AG09319 (cell line): ENCODE measurements at places on chromosomes 6 and 20.

DNA sequence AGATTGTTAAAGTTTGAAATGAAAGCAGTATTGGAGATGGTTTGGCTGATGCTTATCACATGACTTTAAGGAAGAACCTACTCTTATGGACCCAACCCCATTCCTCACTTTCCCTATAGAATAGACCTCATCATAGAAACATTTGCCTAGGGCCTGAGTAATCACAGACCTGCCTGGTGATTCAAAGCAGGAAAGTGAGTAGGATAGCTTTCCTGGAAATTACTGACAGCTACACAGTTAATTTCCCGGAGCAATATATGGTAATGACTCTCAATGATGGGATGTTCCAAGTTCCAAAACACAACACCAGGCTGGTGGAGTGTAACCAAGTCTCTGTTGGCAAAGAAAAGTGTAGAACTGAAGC lies 233.8 kb downstream of the SIM1 start:
- no peak for DNase-seq

GRCh38 chr6:163797296-163797845 lies 382.9 kb downstream of the QKI start:
- no peak for DNase-seq

DNA sequence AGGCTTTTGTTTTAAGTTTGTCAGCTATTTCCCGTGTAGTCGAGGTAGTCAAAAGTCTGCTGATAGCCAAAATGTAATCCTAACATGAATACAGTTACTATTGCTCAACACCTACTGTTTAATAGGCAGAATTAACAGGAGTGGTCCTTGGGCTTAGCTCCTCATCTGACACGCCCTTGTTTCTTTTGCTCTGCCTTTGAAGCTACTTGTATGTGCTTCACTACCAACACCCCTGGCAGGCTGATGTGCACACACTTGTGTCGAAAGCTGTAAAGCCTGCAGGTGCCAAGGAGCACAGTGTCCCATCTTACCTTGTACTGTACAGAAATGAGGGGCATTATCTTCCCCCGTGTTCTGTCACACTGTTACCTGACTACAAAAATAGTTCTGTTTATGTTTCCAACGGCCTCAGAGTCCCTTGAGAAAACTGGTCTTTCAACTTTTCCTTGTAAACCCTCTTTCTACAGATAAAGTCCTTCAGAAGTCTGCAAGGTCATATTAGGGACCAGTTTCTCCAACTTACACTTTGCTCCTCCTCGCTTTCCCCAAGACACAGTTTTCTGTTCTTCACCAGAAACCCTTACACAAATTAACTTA lies 9.3 kb downstream of the SDHAF4 start:
- no peak for DNase-seq

- DNase-seq = no peak
Observed at GRCh38 chr6:44868335-44868668, 459.8 kb upstream of the RUNX2 start.

GRCh38 chr6:69084746-69085335 lies 449.8 kb downstream of the ADGRB3 start:
- DNase-seq = no peak

DNA sequence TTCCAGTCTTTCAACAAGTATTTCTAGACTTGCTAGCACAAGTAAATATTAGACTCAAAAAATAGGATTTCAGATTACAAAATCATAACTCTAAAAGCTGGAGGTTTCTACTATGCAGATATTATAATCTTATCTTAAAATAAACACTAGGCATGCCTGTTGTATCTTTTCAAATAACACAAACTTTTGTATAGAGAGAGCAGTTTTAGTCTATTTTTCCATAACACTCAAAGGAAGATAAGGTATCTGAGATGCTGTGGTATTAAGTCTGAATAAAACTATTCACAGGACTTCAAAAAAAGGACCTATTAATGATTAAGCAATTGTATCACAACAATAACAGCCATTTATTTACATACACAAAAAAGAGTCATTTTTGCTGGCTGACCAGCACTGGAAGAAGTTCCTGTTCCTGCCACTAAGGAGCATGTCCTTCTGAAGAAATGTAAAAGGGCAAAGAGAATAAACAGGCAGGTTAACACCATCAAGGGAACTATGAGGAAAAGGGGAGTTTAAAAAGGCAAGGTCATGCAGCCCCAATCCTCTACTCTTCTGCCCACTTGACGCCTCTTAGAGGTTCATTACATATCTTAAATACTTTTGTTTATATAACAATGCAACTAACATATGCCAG lies 39.4 kb downstream of the REPS1 start:
- DNase-seq = no peak

DNA sequence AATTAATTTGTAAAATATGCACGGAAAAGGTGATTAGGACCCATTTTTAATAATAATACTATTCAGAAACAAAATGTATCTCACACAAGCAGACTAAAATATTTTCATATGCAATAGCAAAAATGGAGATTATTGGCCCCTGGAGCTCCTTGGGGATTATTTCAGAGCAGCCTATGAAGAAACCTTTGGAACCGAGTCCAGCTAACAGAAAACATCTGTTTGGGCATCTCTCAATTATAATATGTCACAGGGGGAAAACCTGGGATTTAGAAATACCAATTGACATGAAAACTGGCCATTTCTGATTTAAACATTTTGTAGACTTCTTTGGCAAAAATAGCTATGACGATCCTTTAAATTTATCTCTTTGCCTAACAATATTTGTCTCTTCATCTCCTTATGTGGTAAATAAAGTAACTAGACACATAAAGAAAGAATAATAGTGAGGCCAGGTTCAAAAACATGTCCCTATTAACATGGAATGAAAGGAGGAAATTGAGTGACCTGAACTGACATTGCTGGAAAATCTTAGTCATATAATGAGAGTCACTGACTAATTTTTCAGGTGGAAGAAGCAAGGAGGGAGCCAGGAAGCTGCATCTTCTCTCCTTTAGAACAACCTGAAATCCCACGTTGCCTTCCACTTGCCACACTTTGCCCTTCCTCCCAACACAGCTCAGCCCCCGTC lies 199.0 kb downstream of the SOD2 start:
- DNase-seq = no peak

GRCh38 chr6:161227004-161227960 lies 46.6 kb downstream of the AGPAT4 start:
- DNase-seq = no peak

GRCh38 chr6:107614828-107615227 lies 124.9 kb downstream of the SOBP start:
- no peak for DNase-seq
